ENCODE measurements at places on chromosomes 13 and 19. TPM values are rescaled to one million over a fixed set of nuclear protein-coding genes. Genes with fewer than 3 reads are reported as not detected.

Gene BCAM
- not detected for total RNA-seq

Gene KCNN4
- total RNA-seq: 34.5 TPM

Gene SLC39A3
- 37.5 TPM for total RNA-seq

Gene IZUMO2
- total RNA-seq: not detected

Gene MEIS3
- not detected for total RNA-seq

Gene CCL25
- 7.4 TPM for total RNA-seq

Gene MLNR
- total RNA-seq: not detected

Gene APOC4
- total RNA-seq: not detected

Gene KLF1
- total RNA-seq: not detected

Gene ZNF497
- 1.4 TPM for total RNA-seq

Gene ANO8
- total RNA-seq: 16.4 TPM

Gene GPR12
- total RNA-seq: not detected

Gene SELENOV
- total RNA-seq: not detected

Gene SYCN
- not detected for total RNA-seq

Gene HRC
- not detected for total RNA-seq

Gene FAM98C
- 27.5 TPM for total RNA-seq

Gene SIAH3
- total RNA-seq: 0.08 TPM

Gene EXOC3L2
- total RNA-seq: not detected

Gene PSG2
- total RNA-seq: not detected

Gene RFXAP
- 13.8 TPM for total RNA-seq

Gene PRSS57
- not detected for total RNA-seq

Gene KPTN
- 14.1 TPM for total RNA-seq

Gene KLHL1
- total RNA-seq: not detected

Gene CD37
- 352 TPM for total RNA-seq

Gene ZIC5
- not detected for total RNA-seq

Gene ZNF492
- total RNA-seq: 2.7 TPM
